ENCODE measurements at places on chromosomes 7 and 10.

DNA sequence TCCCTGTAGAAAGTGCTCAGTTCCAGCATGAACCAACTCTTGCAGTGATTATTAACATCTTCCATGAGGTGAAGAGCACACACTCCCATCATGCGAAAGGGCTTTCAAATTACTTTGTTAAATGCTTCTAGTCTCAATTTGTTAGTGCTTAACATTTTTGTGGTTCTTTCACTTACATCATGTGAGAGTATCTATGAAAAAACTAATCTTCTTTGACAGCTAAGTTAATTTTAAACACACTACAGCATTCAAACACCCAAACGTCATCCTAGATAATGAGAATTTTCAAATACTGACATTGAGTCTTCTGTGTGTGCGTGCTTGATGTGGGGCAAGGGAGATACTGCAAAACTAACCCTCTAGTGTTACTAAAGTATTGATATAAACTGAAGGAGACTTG is 84.8 kb downstream of the ETV1 start:
- no peak for DNase-seq

DNA sequence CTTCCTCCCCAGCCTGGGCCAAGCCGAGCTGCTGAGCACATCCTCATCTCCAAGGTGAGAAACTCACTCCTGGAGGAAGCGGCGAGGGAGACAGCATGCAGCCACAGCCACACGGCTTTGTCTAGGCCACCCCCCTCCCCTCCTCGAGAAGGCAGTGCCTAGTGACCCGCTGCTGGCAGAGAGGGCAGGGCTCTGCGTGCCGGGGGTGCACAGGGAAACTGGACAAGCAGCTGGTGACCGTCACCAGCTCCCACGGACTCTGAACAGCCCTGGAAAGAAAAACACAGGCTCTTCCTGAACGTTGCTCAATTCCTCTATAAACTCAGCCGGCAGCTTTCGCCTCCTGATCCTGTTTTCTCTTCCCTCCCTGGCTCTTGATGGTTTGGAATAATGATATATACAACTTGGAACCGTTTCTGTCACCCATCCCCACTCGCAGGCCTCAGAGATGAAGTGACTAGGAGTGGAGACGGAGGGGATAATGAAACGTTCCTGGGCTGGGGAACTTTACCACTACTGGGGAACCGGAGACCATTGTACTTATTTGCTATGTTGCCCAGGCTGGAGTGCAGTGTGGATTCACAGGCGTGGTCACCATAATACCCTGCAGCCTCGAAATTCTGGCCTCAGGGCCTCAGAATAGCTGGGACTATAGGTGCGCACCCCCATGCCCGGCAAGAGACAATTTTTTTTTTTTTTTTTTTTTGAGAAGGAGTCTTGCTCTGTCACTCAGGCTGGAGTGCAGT is 19.3 kb downstream of the PAPOLB start:
- DNase-seq: no peak

DNA sequence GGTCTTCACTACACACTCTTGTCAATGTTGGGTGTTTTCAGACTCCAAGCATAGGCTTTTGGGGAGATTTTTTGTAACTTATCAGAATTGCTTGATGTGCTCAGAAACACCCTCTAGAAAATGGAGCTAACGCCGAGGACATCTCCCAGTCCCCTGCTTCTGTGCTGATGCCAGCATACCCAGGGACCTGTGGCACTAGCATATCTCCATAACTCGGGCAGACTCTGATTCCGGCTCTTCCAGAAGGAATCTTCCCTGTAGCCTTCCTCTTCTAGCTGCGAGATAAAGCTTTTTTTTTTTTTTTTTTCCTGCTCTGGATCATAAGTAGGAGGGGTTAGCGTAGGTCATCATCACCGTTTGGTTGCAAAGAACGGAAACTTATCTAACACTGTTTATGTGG is 434.4 kb downstream of the GALNT17 start:
- no peak for DNase-seq

- DNase-seq: no peak
Measured at GRCh38 chr10:78781991-78782390, 286.8 kb upstream of the ZMIZ1 start.

- DNase-seq: no peak
Measured at GRCh38 chr10:101767600-101767945, 8.3 kb downstream of the FGF8 start.

DNA sequence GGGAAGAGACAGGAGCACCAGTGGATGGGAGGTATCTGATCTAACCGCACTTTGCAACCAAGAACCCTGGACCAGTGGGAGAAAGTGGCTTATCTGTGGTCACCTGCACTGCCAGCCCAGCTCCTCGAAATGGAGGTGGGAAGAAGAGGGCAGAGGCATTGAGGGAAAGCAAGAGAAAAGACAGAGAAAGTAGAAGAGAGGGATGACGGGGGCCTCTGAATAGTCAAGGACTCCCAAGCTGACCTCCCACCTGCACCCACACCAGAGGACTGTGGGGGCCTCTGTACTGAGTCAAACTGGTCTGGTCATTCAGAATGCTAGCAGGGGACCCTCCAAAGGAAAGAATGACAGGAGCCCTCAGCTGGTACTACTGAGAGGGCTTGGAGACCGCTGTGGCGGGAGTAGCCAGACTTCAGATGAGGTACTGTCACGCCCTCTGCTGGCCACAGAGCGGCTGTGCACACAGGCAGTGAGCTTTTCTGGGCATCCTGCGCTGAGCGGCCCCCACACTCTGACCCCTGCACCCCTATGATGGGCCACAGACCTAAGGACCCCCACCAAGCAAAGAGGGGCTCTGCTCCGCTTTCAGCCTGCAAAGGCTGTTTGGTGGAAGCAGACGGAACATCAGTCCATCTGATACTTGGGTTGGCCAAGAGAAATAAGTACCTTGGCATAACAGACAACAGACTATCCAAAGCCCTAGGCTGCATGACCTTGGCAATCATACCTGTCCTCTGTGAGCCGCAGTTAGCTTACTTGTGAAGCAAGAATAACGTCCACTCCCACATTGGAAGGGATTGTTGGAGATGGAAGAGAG is 112.9 kb downstream of the COL13A1 start:
- peak; percentile 42 for DNase-seq

GRCh38 chr7:70693686-70694433 is 438.1 kb upstream of the GALNT17 start:
- peak; percentile 79 for DNase-seq

Data from T-helper 9 cell (primary cell).